ENCODE measurements at places on chromosomes 6 and 20. TPM values are rescaled to one million over a fixed set of nuclear protein-coding genes. Genes with fewer than 3 reads are reported as not detected.

Gene VWA7
- 0.37 TPM for total RNA-seq

Gene SMLR1
- total RNA-seq: not detected

Gene CALHM4
- not detected for total RNA-seq

Gene TENT5A
- 43.6 TPM for total RNA-seq

Gene MACROD2
- total RNA-seq: 15.5 TPM

Gene RALY
- 90.5 TPM for total RNA-seq

Gene CD40
- total RNA-seq: 11.3 TPM

Gene ZNF165
- total RNA-seq: 0.42 TPM

Gene POLR1C
- total RNA-seq: 31.7 TPM

Gene HDGFL1
- not detected for total RNA-seq

Gene BPIFA2
- not detected for total RNA-seq

Gene FNDC1
- 2.8 TPM for total RNA-seq

Gene PAX1
- not detected for total RNA-seq

Gene SLC17A2
- total RNA-seq: not detected

Gene EEF1E1
- 22.3 TPM for total RNA-seq

Gene NR2E1
- total RNA-seq: not detected

All from posterior vena cava (tissue), 2 donors.